A549 treated with CORT108297 at 1 μM for 4 hours (cell line): ENCODE measurements at places on chromosomes 11 and 22. TPM values are rescaled to one million over a fixed set of nuclear protein-coding genes. Genes with fewer than 3 reads are reported as not detected.

Gene OR5AS1
- not detected in 5 replicates for total RNA-seq

Gene MS4A6A
- total RNA-seq: not detected in 5 replicates

Gene TSPAN18
- 2.0 to 2.4 TPM (median 2.3 TPM) in 5 replicates for total RNA-seq

Gene TSKU
- 140 to 201 TPM (median 195 TPM) in 5 replicates for total RNA-seq

Gene CCDC116
- total RNA-seq: 0.05 to 0.06 TPM (median 0.06 TPM) in 3 of 5 replicates, not detected in the others

Gene OR51E1
- not detected in 5 replicates for total RNA-seq

Gene NUP50
- total RNA-seq: 26.2 to 30.5 TPM (median 29.6 TPM) in 5 replicates

Gene SLC17A6
- total RNA-seq: not detected in 5 replicates

Gene NPTXR
- total RNA-seq: 10.5 to 15.3 TPM (median 11.9 TPM) in 5 replicates

Gene LRRC51
- total RNA-seq: 6.9 to 8.8 TPM (median 7.7 TPM) in 5 replicates

Gene NCAM1
- not detected in 5 replicates for total RNA-seq

Gene NPAS4
- not detected in 5 replicates for total RNA-seq

Gene ANGPTL5
- 0.05 TPM in 2 of 5 replicates, not detected in the others for total RNA-seq

Gene ZNF70
- total RNA-seq: 0.82 to 1.3 TPM (median 0.96 TPM) in 5 replicates

Gene SHANK2
- total RNA-seq: 6.5 to 8.8 TPM (median 7.7 TPM) in 5 replicates

Gene GAL3ST1
- total RNA-seq: 6.1 to 10.2 TPM (median 9.2 TPM) in 5 replicates

Gene FZD4
- 1.0 to 1.3 TPM (median 1.2 TPM) in 5 replicates for total RNA-seq

Gene SOX10
- total RNA-seq: not detected in 5 replicates

Gene NCR3LG1
- total RNA-seq: 1.7 to 2.6 TPM (median 2.3 TPM) in 5 replicates

Gene IL18
- total RNA-seq: 92.2 to 108 TPM (median 101 TPM) in 5 replicates

Gene HIKESHI
- 38.0 to 45.2 TPM (median 38.7 TPM) in 5 replicates for total RNA-seq

Gene GGTLC2
- total RNA-seq: not detected in 5 replicates

Gene TMEM191C
- total RNA-seq: 0.65 to 2.0 TPM (median 1.4 TPM) in 5 replicates

Gene OR5B21
- total RNA-seq: not detected in 5 replicates

Gene CD3G
- not detected in 5 replicates for total RNA-seq

Gene BTBD18
- total RNA-seq: not detected in 5 replicates

Gene CCDC89
- not detected in 5 replicates for total RNA-seq

Gene RIMBP3C
- 0.13 to 0.23 TPM (median 0.18 TPM) in 5 replicates for total RNA-seq

Gene KCNK4
- 0.07 to 0.10 TPM (median 0.09 TPM) in 3 of 5 replicates, not detected in the others for total RNA-seq

Gene POU2AF2
- not detected in 5 replicates for total RNA-seq

Gene GP1BB
- 0.28 to 1.8 TPM (median 1.6 TPM) in 5 replicates for total RNA-seq

Gene MYEOV
- 98.5 to 119 TPM (median 112 TPM) in 5 replicates for total RNA-seq

Gene PNPLA5
- 0.03 to 0.07 TPM in 2 of 5 replicates, not detected in the others for total RNA-seq

Gene RAB3IL1
- total RNA-seq: 11.9 to 14.9 TPM (median 14.1 TPM) in 5 replicates
